Activated naive CD4-positive, alpha-beta T cell treated with anti-CD3 and anti-CD28 coated beads, Interleukin-2, amount 50 U/mL, for 16 hours (primary cell): ENCODE measurements at places on chromosomes 7 and 10.

DNA sequence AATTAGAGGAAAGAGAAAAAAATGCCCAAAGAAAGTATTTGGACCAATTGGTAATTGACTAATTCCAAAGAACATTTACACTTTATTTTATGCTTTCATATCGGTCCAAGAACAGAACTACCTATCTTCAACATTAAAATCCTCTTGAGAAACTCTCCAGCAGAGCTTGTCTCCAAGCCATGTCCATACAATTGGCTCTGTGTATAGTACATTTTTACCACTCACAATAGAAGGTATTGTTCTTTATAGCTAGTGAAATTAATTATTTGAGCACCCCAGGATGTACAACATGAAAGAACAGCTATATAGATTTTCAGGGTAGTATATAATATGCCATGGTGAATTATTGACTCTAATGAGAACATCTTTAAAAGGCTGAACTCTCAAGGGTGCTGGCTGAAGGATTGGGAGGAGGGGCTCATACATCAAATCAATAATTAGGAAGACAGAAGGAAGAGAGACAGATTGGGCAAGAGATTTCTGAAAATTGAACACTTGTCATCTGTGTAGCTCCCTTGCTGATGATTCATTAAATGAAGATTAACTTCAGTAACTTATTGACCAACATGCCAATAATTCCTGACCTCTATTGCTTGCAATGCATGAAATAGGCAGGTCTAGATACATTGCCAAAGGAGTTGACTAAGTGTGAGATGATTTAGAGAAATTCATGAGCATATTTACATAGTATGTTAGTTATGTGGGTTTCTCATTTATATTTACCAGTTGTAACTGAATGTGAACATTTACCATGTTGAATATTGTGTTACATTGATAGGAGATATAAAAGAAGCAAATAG lies 249.7 kb downstream of the MTERF1 start:
- DNase-seq = no peak

GRCh38 chr7:132232406-132232805 lies 343.9 kb downstream of the PLXNA4 start:
- DNase-seq = no peak

DNA sequence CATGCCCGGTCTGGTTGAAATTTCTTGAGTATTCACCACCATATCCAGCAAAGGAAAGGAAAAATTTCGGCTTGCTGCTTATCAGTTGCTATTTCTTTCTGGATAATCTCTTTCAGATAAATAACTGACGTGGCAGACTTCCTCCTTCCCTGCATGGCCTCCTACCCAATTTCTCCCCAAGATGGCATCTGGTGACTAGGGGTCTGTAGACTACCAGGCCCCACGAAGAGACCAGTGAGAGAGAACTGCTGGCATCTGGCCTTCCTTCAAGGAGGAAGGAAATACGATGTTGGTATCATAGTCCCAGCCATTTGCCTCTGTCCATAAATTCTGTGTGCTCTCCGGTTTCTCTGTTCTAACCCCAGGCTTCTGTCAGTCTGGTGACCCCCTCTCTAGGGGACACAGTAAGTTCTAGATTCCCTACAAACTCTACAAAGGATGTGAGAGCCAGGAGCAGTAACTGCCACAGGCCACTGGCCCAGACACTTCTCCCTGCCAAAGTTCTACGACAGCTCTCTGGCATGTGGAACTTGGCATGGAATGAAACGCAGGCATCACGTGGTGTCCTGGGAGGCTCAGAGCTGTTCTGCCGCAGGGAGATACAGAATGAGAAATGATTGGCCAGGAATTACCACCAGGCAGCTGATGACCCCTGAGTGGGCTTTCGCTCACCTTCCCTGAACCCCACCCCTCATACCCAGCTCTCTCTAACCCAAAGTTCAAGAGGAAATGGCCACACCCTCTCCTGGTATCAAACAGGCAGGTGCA lies 30.0 kb upstream of the MSRB2 start:
- DNase-seq = no peak

DNA sequence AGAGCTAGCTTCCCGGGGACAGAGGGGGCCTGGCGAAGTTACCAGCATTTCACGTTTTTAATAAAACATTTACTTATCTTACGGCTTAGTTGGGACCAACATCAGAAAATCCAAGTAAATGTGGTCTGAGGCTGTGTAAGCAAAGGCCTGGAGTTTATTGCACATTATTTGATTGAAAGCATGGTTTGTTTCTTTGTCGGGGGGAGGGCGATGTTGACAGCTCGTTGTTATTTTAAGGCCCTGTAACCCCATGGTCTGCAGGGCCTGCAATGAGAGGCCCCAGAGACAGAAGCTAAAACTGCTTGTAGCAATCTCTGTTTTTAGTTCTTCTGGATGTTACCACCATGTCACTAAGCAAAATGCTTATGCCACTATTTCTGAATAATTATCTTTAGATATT lies 88.9 kb downstream of the MYOF start:
- DNase-seq = no peak

DNA sequence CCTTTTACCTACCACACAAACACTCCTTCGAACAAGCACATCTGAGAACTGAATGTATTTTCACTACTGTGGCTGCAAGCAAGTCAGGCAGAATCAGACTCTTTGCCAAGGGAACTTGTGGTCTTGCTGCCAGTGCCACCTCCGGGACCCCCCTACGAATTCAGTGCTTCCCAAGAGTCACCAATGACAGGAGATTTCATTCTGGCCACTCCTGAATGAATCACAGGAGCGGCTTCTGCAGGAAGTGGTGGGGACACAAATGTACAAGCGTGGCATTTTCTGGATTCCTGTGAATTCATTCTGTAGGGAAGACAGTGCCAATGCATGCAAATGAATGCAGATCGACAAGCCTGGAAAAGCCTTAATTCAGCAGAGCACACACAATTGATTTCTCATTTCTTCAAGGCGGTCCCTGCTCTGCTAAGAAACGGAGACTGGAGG lies 161.2 kb downstream of the CAMK1D start:
- no peak for DNase-seq

- no peak for DNase-seq
These were observed 236.6 kb upstream of the MKLN1 start for GRCh38 chr7:131090886-131091692.
